ENCODE measurements at places on chromosomes 1 and 21.

DNA sequence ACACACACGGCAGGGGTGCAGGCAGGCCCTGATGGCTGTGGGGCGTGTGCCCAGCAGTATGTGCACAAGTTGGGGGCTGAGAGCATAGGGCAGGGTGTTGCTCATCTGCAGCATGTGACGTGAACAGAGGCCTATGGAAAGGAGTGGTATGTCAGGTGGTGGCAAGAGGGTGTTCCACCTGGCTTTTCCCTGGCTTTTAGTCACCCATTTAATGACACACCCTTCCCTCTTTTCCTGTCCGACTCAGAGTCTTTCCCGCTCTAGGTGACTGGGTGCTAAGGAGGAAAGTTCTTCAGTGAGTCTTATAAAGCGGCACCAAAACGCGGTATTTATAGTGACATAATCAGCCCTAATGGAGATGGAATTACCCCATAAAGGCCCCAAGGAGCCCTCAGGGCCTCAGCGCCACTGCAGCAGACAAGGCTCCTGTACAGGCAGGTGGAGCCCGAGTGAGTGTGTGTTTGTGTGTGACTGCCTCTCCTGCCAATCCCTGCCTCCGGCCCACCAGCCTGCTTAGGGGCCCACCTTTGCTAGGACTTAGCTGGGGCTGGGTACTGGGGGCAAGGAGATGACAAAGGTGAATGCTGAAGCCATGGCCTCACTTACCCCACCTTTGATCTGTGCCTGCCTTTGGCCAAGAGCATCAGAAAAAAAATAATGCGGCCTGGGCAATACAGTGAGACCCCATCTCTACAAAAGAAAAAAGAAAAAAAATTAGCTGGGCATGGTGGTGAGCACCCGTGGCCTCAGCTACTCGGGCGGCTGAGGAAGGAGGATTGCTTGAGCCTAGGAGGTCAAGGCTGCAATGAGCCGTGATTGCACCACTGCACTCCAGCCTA is 3.3 kb upstream of the EPHA2 start:
- no peak for DNase-seq

GRCh38 chr1:107122225-107122624 is 18.6 kb upstream of the NTNG1 start:
- no peak for DNase-seq

DNA sequence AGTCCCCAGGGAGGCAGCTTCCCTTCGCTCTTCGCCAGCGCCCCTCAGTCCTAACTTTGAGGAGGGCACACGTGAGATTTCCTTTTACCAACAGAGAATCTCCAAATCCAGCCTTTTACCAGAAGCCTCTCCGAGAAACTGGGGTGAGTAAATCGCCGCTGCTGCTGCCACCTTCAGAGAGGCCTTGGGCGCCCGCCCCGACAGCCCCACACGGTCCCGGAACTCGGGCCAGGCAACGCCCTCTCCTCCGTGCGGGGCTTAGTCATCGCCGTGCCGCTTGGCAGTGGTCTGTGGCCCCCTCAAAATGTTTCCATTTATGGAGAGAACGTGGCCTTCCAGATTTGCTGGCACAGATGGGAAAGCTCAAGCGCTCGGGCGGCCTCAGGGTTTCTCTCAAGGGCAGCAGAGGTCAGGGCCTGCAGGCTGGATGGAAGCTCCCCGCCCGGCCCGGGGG is 41.4 kb upstream of the COL6A2 start:
- peak; percentile 62 for DNase-seq

- no peak for DNase-seq
Measured at GRCh38 chr1:245879091-245879490, 628.0 kb downstream of the SMYD3 start.

GRCh38 chr1:175734642-175735041 is 8.8 kb downstream of the TNR start:
- no peak for DNase-seq

- no peak for DNase-seq
Measured at GRCh38 chr1:74943046-74943445, 191.1 kb upstream of the LHX8 start.

DNA sequence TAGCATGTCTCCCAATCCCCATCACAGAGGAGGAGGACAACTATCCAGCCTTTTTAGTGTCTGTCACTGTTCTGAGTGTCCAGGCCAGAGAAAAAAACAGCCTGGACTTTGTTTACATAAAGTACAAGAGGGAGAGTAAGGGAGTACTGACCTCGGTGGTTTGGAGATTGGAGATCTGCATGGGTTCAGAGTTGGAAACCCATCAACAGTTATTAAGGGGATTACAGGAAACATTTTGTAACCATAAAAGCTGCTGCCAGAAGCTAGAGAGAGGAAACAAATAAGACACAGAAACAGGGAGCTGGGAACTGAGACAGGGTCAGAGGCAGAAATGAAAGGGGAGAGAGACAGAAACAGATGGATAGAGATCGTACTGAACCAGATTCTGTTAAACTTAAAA is 131.5 kb upstream of the CTTNBP2NL start:
- no peak for DNase-seq

DNA sequence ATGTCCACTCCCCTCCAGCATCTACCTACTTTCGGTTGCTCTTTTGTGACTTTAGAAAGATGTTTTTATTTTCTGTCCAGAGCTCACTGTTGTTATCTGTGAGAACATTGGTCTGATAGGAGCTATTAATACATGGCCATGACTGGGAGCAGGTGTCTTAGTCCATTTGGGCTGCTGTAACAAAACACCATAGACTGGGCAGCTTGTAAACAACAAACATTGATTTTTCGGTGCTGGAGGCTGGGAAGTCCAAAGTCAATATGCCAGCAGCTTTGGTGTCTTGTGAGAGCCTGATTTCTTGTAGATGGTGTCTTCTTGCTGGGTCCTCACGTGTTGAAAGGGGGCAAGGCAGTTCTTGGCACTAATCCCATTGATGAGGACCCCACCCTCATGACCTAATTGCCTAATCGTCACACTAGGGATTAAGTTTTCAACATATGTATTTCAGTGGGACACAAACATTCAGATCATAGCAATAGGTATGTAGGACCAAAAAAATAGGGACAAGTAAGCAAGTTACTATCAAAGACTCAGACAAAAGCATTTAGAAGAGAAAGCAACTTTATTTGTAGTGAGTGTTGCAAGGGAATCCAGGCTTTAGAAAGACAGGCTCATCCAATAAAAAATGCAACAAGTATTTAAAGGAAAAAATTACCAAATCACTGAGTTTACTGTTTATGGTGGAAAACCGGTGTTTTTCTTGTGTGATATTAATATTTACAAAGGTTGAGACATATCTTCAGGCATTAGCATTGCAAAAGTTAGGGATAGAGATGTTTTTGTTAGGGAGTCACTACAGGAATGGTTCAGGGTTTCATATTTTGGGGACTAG is 55.2 kb upstream of the WDR26 start:
- no peak for DNase-seq

DNA sequence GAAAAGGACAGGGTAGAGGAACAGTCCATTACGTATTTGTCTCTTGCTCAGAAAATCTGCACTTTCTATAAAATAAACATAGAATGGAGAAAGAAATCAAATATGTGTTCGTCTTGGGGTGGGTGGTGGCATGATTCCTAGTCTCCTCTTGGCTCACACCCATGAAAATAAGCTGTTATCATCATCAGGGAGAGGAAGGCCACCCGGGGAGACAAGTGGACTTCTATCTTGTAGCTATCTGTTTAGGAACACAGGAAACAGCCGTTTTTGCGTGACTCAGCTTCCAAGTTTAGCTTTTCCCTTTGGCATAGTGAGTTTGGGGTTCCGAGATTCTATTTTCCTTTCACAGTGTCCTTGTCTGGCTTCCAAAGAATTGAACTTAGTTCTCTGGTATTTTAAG is 622.3 kb downstream of the PTPRU start:
- DNase-seq, result no peak

- no peak for DNase-seq
Measured at GRCh38 chr1:110436635-110437034, 14.3 kb upstream of the PROK1 start.

DNA sequence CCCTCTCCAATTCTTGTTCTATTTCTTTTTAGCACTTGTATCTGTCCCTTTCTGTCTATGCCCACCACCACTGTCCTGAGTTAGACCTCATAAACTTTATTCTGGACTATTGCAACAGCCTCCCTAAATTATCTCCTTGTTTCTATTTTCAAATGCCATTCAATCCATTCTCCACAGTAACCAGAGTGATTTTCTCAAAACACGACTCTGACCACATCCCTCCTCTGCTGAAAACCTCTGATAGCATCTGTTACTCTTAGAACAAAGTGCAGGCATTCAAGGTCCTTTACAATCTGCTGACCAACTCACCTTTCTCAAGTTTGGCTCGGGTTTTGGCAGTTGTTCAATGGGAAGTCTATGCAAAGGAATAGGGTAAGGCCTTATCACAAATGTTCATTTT is 22.8 kb upstream of the GPX7 start:
- DNase-seq, result peak; percentile 16

DNA sequence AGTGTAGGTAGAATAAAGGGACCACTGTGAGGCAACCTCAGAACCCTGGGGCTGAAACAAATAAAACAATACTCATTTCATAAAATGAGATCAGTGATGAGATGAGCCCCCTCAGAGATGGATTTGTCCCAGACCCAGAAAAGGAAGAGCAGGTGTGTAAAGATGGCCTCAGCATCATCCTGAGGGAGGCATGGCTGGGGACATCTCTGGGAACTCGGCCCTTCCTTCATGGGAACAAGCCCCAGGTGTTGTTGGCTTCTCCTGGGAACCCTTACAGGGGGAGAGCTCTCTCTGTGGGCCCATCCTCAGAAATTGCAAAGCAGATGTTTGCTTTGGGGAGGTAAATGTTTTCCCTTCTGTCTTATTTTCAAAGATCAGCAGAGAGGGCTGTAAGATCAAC is 133.2 kb upstream of the USP24 start:
- no peak for DNase-seq

GRCh38 chr1:117670976-117671780 is 65.3 kb downstream of the TENT5C start:
- DNase-seq, result no peak

- DNase-seq, result no peak
Measured at GRCh38 chr1:17653276-17653675, 101.9 kb upstream of the ACTL8 start.

- peak; percentile 15 for DNase-seq
Measured at GRCh38 chr1:40477678-40478053, 576 bp downstream of the ZFP69 start.

DNA sequence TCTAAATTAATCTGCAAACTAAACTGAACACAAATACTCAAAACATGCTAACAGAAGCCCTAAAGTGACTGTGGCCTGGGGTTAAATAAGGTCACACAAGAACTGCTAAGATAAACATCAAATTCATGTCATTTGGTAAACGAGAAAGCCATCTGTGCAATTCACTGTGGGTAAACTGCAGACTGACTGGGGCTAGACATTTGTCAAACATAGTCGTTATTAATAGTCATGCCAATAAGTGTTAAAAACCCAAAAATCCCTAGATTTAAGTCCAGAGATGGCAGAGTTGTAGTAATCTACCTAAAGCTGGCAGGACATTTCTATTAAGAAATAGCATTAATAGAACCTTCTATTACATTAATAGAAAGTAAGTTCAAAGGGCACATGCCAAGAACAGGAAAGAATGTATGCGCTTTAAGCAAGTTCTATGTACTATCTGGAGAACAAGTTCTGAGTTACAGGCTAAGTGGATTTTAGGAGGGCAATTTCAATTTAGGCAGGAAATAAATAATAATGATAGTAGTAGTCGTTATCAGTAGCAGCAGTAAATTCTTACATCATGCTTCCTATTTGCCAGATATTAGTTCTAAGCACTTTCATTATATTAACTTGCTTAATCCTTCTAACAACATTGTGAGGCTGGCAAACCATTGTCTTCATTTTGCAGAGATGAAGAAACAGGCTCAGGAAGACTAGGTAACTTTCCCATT is 8.6 kb downstream of the EDEM3 start:
- DNase-seq, result peak; percentile 57

GRCh38 chr1:71422221-71422620 is 341.4 kb upstream of the ZRANB2 start:
- no peak for DNase-seq

DNA sequence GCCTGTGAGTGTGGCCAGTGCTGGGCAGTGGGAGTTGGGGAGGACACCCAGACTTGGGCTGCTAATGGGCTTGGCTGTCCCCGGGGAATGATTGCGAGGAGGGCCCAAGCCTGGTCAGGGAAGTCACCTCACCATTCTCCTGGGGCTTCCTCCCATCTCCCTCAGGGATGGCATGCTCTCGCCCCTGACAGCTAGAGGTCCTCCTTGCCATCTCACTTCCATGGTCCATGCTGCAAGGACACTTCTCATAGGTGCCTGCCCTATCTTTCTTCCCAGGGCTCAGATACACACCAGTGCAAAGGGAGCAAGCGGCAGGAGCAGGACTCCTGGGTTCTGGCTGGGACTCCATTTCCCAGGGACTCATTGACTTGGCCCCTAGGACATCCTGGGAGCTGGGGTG is 4.1 kb downstream of the NTRK1 start:
- DNase-seq, result no peak

GRCh38 chr1:102853701-102854187 is 254.6 kb downstream of the COL11A1 start:
- no peak for DNase-seq

GRCh38 chr1:14366091-14367018 is 232.1 kb upstream of the KAZN start:
- DNase-seq, result no peak

GRCh38 chr1:89999628-90000027 is 4.7 kb downstream of the ZNF326 start:
- DNase-seq, result no peak

GRCh38 chr21:41825216-41825615 is 53.9 kb downstream of the PRDM15 start:
- DNase-seq, result no peak

DNA sequence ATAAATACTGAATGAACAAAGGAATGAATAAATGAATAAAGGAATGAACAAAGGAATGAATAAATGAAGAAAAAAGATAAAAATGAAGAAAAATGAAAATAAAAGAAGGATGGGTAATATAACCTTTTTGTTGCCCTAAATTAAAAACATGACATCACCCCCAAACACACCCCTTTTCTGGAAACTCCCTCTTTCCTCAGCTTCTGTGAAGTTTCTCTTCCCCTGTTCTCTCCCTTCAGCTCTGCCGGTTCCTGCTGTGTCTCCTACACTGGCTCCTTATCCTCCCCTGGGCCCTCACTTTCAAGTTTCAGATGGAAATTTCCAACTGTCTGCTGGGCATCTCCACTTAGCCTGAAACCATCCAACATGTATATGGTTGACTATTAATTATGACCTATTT is 37.9 kb downstream of the RAB3B start:
- DNase-seq, result no peak

GRCh38 chr1:212147581-212148033 is 112.1 kb downstream of the DTL start:
- no peak for DNase-seq

- DNase-seq, result no peak
Measured at GRCh38 chr1:216849146-216849545, 125.9 kb upstream of the ESRRG start.

DNA sequence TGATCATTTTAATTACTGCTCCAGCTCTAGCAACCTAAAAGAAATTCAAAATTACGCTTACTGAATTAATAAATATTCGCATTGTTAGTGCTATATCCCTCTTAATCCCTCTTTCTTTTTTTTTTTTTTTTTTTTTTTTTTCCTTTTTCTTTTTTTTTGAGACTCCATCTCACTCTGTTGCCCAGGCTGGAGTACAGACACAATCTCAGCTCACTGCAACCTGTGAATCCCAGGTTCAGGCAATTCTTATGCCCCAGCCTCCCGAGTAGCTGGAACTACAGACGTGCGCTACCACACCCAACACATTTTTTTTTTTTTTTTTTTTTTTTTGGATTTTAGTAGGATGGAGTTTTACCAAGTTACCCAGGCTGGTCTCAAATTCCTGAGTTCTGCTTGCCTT is 157.1 kb downstream of the KCNT2 start:
- DNase-seq, result no peak

- no peak for DNase-seq
Measured at GRCh38 chr1:89589515-89589914, 43.4 kb upstream of the LRRC8C start.
